ENCODE measurements at places on chromosomes 5 and 9.

DNA sequence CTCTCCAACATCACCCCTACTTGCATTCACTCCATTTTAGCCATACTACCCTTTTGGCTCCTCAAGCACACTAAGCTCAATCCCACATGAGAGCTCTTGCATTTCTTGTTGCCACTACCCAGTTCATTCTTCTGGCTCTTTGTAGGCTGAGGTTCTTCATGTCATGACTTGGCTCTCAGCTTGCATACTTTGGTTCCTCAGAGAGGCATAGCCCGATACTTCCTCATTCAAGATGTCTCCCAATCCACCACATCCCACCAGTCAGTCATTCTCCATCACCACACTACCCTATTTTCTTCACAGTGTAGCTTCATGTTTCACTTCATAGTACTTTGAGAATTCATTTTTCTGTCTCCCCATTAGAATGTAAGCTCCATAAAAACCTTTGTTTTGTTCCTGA lies 116.7 kb downstream of the NR6A1 start:
- H3K27ac ChIP-seq = no peak overlapping the region
- peaks cover 19% of the 10 kb centered on the region for H3K4me1 ChIP-seq
- H3K36me3 ChIP-seq = peaks cover 3% of the 10 kb centered on the region
- DNase-seq = no peak

GRCh38 chr5:98727686-98728085 lies 45.8 kb upstream of the RGMB start:
- no peak overlapping the region for H3K27ac ChIP-seq
- H3K36me3 ChIP-seq = no peaks in the 10 kb centered on the region

DNA sequence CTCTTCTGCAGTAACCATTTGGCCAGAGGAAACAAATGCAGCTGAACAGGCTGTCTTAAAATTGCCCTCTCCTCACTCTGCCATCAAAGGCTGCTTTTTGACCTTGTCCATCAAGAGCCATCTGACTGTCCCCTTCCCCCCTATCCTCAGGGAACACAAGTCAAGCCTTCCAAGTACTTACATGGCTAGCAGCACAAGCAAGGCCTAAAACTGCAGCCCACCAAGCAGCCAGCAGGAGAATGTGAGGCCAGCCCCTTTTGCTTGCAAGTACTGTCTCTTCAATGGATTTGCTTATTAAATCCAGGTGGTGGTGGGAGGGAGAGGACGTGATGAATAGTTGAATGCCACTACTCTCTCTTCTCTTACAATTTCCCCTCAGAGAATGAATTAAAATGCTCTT lies 83.5 kb downstream of the HTR1A start:
- no peak overlapping the region for H3K27ac ChIP-seq
- H3K36me3 ChIP-seq = no peaks in the 10 kb centered on the region
- H3K4me1 ChIP-seq = no peaks in the 10 kb centered on the region
- no peak overlapping the region for H3K4me3 ChIP-seq
- no peaks in the 10 kb centered on the region for H3K27me3 ChIP-seq

DNA sequence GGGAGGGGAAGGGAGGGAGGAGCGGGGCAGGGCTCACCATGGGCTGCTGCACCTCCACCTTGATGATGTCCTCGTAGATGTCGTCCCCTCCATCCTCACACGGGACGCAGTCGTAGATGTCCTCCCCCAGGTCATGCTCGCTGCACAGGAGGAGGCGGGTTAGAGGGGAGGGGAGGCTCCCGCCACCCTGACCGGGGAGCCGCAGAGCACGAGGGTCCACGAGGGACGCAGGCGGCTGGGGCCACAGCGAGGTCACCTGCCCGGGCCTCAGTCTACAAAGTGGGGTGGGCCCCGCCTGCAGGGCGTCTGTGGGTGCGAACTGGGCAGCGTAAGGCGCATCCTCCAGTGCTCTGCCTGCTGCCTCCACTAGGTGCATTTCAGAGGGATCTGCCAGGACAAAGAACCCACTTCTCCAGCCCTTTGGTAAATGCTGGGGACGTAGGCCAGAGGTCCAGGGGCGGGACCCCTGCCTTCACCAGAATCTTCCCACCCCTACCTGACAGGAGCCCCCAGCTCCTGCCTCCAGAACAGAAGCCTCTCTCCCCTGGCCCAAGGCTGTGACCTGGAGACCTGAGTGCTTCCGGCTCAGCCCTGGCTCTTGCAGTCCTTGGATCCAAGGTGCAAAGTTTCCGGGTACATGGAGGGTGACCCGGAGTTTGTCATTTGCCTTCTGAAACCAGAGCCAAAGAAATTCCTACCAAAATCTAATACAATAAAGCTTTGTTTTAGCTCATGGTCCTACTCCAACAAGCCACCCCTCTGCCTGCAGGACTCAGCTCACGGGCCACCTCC lies 74.1 kb upstream of the SARDH start:
- peaks cover 33% of the 10 kb centered on the region for H3K4me1 ChIP-seq
- no peak overlapping the region for H3K27ac ChIP-seq
- peaks cover 66% of the 10 kb centered on the region for H3K36me3 ChIP-seq

- no peaks in the 10 kb centered on the region for H3K4me1 ChIP-seq
- no peak for DNase-seq
- H3K4me3 ChIP-seq = no peak overlapping the region
- H3K27me3 ChIP-seq = peaks cover 14% of the 10 kb centered on the region
- H3K36me3 ChIP-seq = no peaks in the 10 kb centered on the region
These were observed 33.9 kb downstream of the EPB41L4B start for GRCh38 chr9:109286981-109287380.

DNA sequence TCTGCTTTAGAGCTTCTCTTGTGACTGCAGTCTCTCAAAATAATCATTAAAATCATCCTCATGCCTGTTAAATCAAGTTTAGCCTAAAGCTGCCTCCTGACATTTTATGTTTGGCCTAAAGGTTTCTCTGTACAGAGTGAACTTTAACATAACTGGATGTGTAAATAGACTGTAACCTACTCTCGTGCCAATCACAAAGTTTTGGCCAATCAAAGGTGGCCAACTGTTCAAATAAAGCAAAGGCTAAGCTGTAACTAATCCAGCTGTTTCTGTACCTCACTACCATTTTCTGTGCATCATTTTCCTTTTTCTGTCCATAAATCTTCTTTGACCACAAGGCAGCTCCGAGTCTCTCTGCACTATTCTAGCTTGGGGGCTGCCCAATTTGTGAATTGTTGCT lies 86.2 kb downstream of the GCNT1 start:
- H3K27me3 ChIP-seq = no peaks in the 10 kb centered on the region
- H3K36me3 ChIP-seq = no peaks in the 10 kb centered on the region
- H3K27ac ChIP-seq = no peak overlapping the region
- no peak overlapping the region for H3K4me3 ChIP-seq
- DNase-seq = no peak

DNA sequence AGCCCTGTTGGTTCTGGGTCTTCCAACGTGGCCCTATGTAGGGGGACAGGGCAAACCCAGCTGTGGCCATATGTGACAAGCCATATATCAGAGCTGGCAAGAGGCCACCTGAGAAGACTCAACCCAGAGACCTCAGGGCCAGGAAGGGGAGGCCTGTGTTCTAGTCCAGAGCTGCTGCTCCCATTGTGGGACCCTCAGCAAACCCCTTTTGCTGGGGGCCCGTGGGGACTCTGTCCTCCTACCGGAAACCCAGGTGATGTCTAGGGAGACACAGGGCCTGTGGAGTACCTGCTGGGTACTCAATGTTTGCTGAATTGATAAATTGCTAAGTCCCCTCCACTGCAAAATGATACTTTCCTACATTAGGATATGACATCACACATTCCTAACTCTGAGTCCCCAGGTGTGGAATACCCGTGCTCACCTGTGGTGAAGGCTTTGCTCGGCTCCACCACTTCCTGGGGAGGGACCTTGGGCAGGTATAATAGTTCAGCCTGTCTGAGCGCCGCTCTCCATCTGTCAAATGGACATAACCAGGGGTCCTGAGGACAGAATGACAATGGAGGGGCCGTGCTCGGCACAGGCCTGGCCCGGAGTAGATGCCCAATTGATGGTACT lies 38.4 kb upstream of the ASS1 start:
- H3K4me3 ChIP-seq = no peak overlapping the region
- no peaks in the 10 kb centered on the region for H3K27me3 ChIP-seq
- H3K4me1 ChIP-seq = no peaks in the 10 kb centered on the region

DNA sequence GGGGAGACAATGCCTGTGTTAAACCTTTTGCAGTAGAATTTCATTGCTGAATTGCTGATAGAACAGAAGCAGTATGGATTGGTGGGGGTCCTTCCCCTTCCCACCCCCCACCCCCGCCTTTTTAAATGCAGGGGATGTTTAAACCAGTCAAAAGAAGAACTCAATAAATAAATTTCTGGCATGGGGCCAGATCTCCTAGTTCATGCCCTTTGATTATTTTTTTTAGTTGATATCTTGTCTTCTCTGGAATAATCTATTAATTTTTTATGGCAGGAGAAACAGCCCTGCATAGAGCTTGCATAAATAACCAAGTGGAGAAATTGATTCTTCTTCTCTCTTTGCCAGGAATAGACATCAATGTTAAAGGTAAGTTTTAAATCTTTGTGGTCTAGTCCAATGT lies 72.8 kb downstream of the SLF1 start:
- H3K4me3 ChIP-seq = no peak overlapping the region
- no peak overlapping the region for H3K27ac ChIP-seq
- no peak for DNase-seq
- H3K36me3 ChIP-seq = peaks cover 47% of the 10 kb centered on the region

DNA sequence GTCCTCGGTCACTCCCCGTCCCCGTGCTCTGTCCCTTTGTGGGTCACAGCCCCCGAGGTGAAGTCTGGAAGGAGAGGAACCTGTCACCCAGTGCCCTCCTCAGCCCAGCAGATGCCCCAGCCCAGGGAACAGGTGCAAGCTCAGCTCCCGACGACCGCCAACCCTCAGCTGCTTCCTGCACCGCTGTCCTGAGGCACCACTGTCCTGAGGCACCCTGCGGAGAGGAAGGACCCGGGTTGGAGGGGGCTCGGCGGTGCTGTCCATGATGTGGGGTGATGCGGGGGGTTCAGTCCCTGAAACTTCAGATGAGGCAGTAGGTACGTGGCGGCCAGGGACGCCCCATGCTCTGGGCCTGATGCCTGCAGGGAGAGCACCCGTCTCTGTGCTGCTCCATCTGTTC lies 81.4 kb downstream of the COL5A1 start:
- H3K4me1 ChIP-seq = peaks cover 11% of the 10 kb centered on the region
- no peak for DNase-seq
- H3K4me3 ChIP-seq = no peak overlapping the region
- H3K36me3 ChIP-seq = no peaks in the 10 kb centered on the region

GRCh38 chr9:97703437-97704344 lies 6.6 kb upstream of the XPA start:
- H3K27me3 ChIP-seq = peaks cover 23% of the 10 kb centered on the region
- peaks cover 15% of the 10 kb centered on the region for H3K4me1 ChIP-seq
- H3K27ac ChIP-seq = no peak overlapping the region
- no peaks in the 10 kb centered on the region for H3K36me3 ChIP-seq

DNA sequence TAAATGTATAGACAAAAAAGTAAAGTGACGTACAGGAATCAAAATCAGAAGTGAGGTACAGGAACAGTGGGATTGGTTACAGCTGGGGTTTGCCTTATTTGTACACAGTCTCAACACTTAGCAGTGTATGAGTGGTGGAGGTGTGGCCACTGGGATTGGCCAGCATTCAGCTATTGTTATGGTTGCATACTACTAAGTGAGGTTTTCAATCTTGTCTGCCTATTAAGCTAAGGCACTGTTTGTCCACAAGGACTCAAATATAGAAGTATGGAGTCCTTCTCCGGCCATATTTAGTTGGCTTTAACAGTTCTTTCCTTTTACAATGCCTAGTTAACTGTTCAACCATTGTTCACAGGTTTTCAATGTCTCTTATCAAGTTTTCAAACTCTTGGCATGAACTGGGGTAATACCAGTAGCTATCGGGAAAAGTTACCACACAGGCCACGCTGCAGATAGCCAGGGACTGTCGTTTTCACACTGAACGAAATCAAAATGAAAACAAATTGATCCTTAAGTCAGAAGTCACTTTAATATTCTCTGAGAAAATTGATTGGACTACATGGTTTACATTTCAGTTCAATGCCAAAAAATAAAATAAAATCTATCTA lies 176.0 kb upstream of the FREM1 start:
- DNase-seq = no peak
- no peaks in the 10 kb centered on the region for H3K36me3 ChIP-seq
- no peak overlapping the region for H3K27ac ChIP-seq
- no peaks in the 10 kb centered on the region for H3K4me1 ChIP-seq
- H3K4me3 ChIP-seq = no peak overlapping the region

GRCh38 chr5:170151097-170151831 lies 45.6 kb downstream of the FOXI1 start:
- no peaks in the 10 kb centered on the region for H3K36me3 ChIP-seq
- peaks cover 3% of the 10 kb centered on the region for H3K27me3 ChIP-seq
- DNase-seq = no peak
- no peak overlapping the region for H3K27ac ChIP-seq
- H3K4me1 ChIP-seq = peaks cover 8% of the 10 kb centered on the region
- H3K4me3 ChIP-seq = no peak overlapping the region
